ENCODE measurements at places on chromosomes 16 and 17.
A peak's percentile ranks its signal among the peaks of the same experiment; 100 is the strongest.

DNA sequence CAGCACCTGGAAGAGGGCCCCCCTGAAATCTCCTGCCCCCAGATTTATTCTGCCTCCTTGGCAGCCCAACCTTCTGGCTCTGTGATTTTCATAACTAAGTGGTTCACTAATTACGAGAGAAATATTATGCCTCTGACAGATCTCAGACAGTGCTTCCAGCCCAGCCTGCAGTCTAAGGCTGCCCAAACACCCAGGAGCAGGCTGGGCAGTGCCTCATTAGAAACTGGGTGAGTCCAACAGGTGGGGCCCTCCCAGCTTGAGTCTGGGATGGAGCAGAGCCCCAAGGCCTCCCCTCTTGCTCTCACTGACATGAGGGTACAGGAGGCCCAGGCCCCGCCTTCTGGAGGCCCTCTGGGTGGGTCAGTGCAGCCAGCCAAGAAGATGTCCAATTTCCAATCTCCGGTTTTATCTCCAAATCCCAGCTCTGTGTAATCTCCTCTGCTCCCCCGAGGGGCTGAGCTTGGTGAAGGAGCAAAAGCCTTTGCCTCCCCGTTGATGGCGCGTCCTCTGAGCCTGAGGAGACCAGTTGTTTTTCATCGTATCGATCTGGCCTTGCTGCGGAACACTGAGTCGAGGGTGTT lies 20.1 kb upstream of the ABCC3 start:
- H3K4me3 ChIP-seq, result no peak overlapping the region
- DNase-seq, result no peak
- no peak overlapping the region for H3K27ac ChIP-seq
- H3K4me1 ChIP-seq, result no peaks in the 10 kb centered on the region

DNA sequence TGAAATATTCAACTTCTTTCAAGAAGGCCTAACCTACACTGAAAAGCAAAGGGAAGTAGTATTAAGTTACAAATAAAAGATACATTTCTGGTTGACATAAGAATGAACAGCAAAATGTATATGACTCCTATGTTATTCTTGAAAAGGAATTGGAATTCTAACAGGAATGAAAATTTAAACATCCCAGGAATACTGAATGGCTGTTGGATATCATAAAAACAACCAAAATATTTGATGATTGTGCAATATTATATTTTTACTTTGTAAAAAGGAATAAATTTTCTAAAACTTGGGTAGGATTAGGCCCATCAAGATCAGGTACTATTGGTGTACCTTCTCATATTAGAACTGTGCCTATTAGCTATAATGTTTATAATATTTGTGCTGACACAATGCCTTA lies 50.0 kb downstream of the CYB5B start:
- H3K4me1 ChIP-seq, result peaks cover 8% of the 10 kb centered on the region
- H3K4me3 ChIP-seq, result no peak overlapping the region

GRCh38 chr16:70632273-70632672 lies 14.1 kb upstream of the IL34 start:
- H3K27ac ChIP-seq, result no peak overlapping the region
- DNase-seq, result no peak
- no peak overlapping the region for H3K4me3 ChIP-seq
- no peaks in the 10 kb centered on the region for H3K4me1 ChIP-seq

- H3K4me1 ChIP-seq, result peaks cover 10% of the 10 kb centered on the region
- no peak overlapping the region for H3K4me3 ChIP-seq
- DNase-seq, result no peak
- no peak overlapping the region for H3K27ac ChIP-seq
Observed at GRCh38 chr17:78166416-78166815, 2.0 kb upstream of the SYNGR2 start.

DNA sequence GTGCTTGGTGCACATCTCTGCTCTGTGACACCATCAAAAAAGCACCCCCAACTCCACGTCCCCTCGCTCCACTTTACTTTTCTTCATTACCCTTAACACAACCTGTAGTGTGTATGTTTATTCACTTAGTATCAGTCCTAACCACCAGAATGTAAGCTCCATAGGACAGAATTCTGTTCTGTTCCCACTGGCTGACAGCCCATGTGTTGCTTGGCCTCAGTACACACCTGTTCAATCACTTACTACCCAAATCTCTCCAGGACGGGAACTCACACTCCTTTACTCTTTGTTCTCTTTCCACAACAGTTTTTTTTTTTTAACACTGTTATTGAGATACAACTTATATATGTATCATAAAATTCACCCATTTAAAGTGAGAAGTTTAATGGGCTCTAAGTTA lies 119.6 kb downstream of the MAF start:
- no peak overlapping the region for H3K27ac ChIP-seq
- H3K4me3 ChIP-seq, result no peak overlapping the region
- no peak for DNase-seq
- no peaks in the 10 kb centered on the region for H3K27me3 ChIP-seq
- H3K4me1 ChIP-seq, result no peaks in the 10 kb centered on the region

- H3K27ac ChIP-seq, result no peak overlapping the region
- no peaks in the 10 kb centered on the region for H3K36me3 ChIP-seq
- H3K4me3 ChIP-seq, result no peak overlapping the region
- DNase-seq, result no peak
- no peaks in the 10 kb centered on the region for H3K4me1 ChIP-seq
Observed at GRCh38 chr17:7191571-7192270, 12.6 kb upstream of the ASGR1 start.

DNA sequence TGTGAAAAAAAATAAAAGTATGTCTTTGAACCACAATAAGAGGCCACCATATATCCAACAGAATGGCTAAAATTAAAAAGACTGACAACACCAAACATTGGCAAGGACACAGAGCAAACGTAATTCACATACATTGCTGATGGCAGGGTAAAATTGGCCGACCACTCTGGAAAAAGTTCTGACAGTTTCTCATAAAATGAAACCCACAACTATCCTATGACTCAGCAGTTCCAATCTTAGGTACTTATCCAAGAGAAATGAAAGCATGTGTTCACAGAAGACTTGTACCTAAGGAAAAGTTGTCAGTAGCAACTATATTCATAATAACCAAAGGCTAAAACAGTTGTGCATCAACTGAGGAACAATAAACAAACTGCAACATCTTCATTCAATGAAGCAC lies 357.3 kb upstream of the XYLT1 start:
- no peaks in the 10 kb centered on the region for H3K36me3 ChIP-seq
- H3K4me3 ChIP-seq, result no peak overlapping the region
- H3K27me3 ChIP-seq, result no peaks in the 10 kb centered on the region
- no peak overlapping the region for H3K27ac ChIP-seq

DNA sequence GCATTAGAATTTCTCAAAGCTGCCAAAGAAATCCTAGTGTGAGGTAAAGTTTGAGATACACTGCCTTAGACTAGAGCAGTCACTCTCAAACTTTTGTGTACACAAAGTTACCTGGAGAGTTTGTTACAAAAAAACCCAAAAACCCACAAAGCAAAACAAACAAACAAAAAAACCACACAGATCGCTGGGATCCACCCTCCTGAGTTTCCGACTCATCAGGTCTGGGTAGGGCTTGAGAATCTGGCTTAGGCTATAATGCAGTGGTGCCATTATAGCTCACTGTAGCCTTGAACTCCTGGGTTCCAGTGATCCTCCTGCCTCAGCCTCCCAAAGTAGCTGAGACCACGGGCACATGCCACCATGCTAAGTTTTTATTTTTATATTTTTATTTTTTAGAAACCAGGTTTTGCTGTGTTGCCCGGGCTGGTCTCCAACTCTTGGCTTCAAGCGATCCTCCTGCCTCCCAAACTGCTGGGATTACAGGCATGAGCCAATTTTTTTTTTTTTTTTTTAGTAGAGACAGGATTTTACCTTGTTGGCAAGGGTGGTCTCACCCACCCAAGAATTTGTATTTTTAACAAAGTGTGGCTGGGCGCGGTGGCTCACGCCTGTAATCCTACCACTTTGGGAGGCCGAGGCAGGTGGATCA lies 22.3 kb upstream of the SMG1 start:
- peaks cover 10% of the 10 kb centered on the region for H3K4me1 ChIP-seq
- H3K27me3 ChIP-seq, result no peaks in the 10 kb centered on the region
- H3K27ac ChIP-seq, result no peak overlapping the region
- DNase-seq, result no peak

- DNase-seq, result no peak
- peak overlapping the region; percentile 38 for H3K27ac ChIP-seq
- no peaks in the 10 kb centered on the region for H3K36me3 ChIP-seq
- H3K27me3 ChIP-seq, result no peaks in the 10 kb centered on the region
- H3K4me1 ChIP-seq, result peaks cover 34% of the 10 kb centered on the region
Observed at GRCh38 chr17:8192070-8192815, 2.3 kb upstream of the BORCS6 start.

DNA sequence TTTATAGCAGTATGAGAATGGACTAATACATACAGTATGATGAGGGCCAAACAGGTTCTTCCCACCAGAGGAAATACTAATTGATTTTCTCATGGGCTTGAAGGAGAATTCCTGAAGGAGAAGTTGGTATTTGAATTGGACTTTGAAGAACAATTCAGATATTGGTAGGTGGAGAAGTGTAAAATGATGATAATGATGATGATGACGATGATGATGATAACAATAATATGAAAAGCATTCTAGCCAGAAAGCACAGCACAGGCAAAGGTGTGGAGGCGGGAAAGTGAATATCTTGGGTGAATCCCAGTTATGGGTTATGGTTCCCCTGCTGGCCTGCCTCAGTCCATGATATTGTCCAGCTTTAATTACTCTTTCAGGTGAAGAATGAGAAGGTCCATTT lies 562.4 kb upstream of the SALL1 start:
- no peaks in the 10 kb centered on the region for H3K36me3 ChIP-seq
- H3K27ac ChIP-seq, result no peak overlapping the region
- no peak overlapping the region for H3K4me3 ChIP-seq
- H3K4me1 ChIP-seq, result no peaks in the 10 kb centered on the region
- no peaks in the 10 kb centered on the region for H3K27me3 ChIP-seq
- DNase-seq, result no peak

DNA sequence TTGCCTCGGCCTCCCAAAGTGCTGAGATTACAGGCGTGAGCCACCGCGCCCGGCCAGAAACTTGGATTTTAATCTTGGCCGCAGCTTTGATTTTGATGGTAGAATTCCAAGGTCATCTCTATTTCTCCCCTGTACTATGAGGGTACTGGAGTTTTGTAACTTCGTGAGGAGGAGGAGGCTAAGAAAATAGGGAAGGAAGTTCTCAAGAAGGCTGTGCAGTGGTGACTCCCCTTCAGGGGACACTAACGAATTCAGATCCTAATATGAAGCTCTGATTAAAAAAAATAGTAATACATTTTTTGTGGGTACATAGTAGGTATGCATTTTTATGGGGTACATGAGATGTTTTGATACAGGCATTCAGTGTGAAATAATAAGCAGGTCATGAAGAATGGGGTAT lies 55.9 kb downstream of the LDHD start:
- DNase-seq, result no peak
- H3K4me1 ChIP-seq, result peaks cover 10% of the 10 kb centered on the region
- H3K4me3 ChIP-seq, result no peak overlapping the region
- H3K36me3 ChIP-seq, result no peaks in the 10 kb centered on the region
- H3K27ac ChIP-seq, result no peak overlapping the region
- H3K27me3 ChIP-seq, result no peaks in the 10 kb centered on the region

DNA sequence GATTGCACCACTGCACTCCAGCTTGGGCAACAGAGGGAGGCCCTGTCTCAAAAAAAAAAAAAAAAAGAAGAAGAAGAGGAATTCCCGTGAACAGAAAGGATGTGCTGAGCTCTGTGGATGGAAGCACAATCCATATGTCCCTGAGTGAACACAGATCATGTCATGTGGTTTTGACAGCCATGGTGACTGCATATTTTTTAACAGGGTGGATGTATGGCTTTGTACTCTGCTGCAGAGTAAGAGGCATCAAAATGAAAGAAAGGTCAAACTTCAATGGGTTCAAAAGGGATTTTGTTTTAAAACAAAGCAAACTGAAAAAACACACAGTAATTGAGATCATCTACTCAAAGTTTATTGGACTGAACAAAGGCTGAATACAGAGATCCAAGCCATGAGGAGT lies 31.5 kb downstream of the MXRA7 start:
- H3K36me3 ChIP-seq, result no peaks in the 10 kb centered on the region
- no peaks in the 10 kb centered on the region for H3K27me3 ChIP-seq
- no peak overlapping the region for H3K4me3 ChIP-seq

DNA sequence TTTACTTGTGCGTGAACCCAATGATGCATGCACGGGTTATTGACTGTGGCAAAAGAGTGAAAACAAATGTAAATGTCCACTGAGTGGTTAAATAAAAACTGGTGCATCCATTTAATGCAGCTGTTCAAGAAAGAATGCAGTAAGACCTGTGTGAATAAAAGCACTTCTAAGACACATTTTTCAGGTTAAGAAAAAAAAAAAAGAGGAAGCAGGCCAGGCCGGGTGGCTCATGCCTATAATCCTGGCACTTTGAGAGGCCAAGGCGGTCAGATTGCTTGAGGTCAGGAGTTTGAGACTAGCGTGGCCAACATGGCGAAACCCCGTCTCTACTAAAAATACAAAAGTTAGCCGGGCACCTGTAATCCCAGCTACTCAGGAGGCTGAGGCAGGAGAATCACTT lies 11.8 kb downstream of the CNGB1 start:
- no peaks in the 10 kb centered on the region for H3K36me3 ChIP-seq
- no peak for DNase-seq
- no peaks in the 10 kb centered on the region for H3K27me3 ChIP-seq
- H3K27ac ChIP-seq, result no peak overlapping the region

- DNase-seq, result no peak
- no peak overlapping the region for H3K4me3 ChIP-seq
- H3K36me3 ChIP-seq, result peaks cover 78% of the 10 kb centered on the region
- no peaks in the 10 kb centered on the region for H3K4me1 ChIP-seq
- H3K27ac ChIP-seq, result no peak overlapping the region
- no peaks in the 10 kb centered on the region for H3K27me3 ChIP-seq
Observed at GRCh38 chr16:70778901-70779309, 22.1 kb downstream of the VAC14 start.

DNA sequence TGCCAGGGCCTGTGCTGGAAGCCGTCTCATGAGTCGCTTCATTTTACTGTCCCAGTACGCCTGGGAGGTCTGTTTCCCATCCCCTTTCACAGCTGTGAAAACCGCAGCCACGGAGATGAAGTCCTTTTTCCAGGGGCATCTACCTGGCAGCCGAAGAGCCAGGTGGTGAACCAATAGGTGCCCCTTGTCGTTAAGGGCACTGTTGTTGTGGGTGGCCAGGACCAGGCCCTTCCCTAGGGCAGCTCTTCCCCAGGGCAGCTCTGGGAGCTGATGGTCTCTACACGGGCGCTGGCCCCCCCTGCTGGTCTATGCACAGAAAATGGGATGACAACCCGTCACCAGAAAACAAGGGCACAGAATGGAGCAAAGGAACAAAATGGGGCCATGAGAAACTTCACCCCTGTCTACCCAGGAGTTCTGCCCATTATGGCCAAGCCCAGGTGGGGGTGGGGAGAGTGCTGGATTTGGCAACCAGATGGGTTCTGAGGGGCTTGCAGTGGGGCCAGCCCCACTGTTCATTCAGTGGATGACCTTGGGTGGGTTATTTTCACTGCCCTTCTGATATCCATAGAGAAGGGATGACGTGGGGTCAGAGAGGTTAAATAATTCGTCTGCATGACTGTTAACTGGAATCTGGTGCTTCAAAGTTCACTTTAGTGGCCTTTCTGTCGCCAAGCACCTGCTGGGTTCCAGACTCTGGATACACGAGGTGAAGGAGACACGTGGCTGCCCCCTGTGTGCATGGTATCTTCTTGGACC lies 11.5 kb downstream of the RMI2 start:
- no peak overlapping the region for H3K27ac ChIP-seq
- H3K36me3 ChIP-seq, result no peaks in the 10 kb centered on the region
- H3K4me1 ChIP-seq, result peaks cover 29% of the 10 kb centered on the region
- peak; percentile 15 for DNase-seq
- no peak overlapping the region for H3K4me3 ChIP-seq

Measured in effector memory CD4-positive, alpha-beta T cell (primary cell).